ENCODE measurements at places on chromosomes 16 and 17.
A peak's percentile ranks its signal among the peaks of the same experiment; 100 is the strongest.

DNA sequence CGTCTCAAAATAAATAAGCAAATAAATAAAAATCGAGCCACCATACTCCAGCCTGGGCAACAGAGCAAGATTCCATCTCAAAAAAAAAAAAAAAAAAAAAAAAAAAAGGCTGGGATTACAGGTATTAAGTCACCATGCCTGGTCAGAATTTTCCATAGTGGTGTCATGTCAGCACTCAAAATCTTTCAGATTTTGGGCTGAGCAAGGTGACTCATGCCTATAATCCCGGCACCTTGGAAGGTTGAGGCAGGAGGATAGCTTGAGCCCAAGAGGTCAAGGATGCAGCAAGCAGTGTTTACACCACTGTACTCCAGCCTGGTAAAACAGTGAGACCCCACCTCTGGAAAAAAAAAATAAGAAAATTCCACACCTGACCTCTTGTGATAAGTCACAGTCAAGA lies 52.2 kb downstream of the FBXL20 start:
- DNase-seq, result no peak

GRCh38 chr17:7056386-7056785 lies 12.5 kb upstream of the SLC16A11 start:
- DNase-seq, result no peak

DNA sequence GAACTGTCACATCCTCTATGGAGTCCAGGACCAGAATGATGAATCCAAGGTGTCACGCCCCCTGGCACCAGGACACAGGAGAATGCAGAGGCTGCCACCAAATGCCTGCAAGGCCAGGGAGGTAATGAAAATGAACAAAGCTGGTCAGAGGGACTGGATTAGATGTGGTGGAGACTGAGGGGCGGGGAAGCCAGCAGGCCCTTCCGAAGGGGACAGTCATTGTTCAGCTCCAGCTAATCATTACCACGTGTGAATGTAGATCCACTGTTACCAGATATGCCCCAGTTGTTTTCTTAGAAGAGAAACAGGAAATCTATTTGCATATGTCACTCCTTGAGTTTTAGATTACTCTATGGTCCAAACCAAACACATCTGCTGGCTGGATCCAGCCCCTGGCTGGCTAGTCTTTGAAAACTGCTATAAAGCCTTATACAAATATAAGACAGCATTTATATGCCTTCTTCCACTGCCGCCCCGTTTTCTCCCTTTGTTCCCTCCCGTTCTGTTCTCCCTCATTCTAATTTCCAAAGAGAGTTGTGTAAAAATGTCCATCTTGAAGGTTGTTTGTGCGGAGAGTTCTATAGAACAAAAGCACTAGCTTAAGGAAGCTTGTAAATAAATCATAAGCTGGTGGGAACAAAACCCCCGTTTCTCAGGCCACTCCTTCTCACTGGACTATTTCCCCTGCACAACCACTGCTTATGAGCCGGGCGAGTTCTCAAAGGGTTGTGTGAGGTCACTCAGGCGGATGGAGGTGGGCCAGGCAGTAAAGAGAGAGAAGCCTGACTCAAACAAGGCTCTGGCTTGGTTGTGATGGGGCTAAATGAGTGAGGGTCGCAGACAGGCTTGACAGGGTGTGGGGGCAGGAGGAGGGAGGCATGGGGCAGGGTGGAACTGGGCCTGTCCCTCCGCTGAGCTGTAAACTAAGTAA lies 14.2 kb downstream of the CRYM start:
- no peak for DNase-seq

DNA sequence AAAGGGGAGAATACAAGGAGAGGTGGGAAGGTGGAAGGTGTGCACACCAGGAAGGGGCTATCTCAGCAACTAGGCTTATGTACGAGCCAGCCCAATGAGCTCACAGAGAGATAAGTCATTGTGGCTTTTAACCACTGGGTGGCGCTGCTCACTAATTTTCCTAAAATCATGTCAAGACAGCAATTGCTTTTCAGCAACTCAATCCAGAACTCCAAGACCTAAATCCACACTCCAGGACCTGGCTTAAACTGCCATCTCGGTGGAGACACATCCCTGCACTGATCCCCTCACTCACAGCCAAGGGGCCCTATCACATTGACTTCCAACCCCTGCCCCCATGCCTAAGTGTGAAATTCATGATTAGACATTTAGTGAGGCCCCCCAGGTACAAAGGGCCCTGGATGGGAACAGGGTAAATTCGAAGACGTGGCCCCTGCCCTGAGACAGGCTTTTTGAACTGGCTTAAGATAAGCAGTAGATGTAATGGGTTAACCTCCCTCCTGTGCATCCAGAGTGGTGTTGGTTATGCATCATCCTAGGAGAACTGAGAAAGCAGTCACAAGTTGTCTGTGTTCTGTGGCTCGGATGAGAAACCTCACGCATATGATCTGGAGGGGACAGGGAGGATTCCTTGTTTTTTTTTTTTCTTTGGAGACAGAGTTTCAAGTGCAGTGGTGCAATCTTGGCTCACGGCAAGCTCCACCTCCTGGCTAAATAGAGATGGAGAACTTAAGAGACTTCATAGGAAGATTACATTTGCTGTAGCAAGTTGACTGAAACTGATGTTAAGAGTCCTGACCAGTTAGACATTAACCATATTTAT lies 11.5 kb downstream of the CCL16 start:
- DNase-seq, result peak; percentile 39

GRCh38 chr17:412211-413015 lies 59.8 kb upstream of the RPH3AL start:
- no peak for DNase-seq

GRCh38 chr16:89907055-89907814 lies 11.4 kb upstream of the MC1R start:
- no peak for DNase-seq

DNA sequence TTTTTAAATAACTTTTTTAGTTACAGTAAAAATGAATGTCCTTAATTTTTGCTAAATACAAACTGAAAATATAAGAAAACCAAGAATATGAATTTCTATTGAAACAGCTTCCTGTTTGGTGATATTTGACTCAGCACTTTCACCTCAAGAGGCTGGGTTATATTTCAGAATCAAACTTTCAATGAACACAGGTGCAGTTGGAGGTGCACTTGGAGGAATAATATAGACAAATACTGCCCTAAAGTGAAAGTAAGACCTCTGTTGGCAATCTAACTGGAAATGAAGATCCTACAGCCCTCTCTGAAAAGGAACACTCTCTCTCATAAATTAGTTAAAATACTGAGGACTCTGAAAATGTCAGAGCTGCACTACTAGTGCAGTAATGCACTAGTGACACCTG lies 106.2 kb downstream of the BRIP1 start:
- no peak for DNase-seq

GRCh38 chr16:13150181-13150885 lies 248.9 kb downstream of the SHISA9 start:
- no peak for DNase-seq

GRCh38 chr16:53837426-53837825 lies 133.5 kb downstream of the FTO start:
- no peak for DNase-seq

- no peak for DNase-seq
Measured at GRCh38 chr16:53881371-53881770, 177.4 kb downstream of the FTO start.

- DNase-seq, result no peak
Measured at GRCh38 chr17:75980188-75981018, 1.4 kb downstream of the TEN1 start.

DNA sequence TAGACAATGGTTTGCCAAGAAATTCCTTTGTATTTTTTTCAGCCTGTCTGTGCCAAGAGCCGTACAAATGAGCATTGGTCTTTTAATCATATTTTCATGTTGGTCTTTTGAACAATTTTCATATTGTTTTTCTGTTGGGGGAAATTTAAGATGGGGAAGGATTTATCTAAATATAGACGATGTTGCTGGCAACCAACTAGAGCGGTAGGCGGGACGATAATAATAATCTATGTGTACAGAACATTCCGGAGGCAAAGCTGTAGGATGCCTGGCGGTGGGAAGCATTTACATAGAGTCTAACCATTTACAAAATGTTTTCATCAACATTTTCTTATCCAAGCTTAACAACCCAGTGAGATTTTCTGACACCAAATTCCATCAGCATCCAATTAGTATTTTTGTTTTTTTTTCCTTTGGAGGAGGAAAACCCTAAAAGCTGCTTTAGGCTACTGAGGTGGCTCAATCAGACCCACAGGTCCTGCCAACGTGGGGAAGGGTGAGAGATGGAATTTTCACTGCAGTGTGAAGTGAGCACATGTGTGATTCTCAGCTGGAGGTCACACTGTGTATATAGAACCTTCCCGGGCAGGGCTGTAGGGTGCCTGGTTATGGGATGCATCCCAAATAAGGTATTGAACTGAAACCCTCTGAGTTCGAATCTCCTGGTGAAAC lies 11.7 kb upstream of the SEC14L1 start:
- no peak for DNase-seq

GRCh38 chr17:63178530-63178929 lies 212.5 kb downstream of the TANC2 start:
- DNase-seq, result no peak

DNA sequence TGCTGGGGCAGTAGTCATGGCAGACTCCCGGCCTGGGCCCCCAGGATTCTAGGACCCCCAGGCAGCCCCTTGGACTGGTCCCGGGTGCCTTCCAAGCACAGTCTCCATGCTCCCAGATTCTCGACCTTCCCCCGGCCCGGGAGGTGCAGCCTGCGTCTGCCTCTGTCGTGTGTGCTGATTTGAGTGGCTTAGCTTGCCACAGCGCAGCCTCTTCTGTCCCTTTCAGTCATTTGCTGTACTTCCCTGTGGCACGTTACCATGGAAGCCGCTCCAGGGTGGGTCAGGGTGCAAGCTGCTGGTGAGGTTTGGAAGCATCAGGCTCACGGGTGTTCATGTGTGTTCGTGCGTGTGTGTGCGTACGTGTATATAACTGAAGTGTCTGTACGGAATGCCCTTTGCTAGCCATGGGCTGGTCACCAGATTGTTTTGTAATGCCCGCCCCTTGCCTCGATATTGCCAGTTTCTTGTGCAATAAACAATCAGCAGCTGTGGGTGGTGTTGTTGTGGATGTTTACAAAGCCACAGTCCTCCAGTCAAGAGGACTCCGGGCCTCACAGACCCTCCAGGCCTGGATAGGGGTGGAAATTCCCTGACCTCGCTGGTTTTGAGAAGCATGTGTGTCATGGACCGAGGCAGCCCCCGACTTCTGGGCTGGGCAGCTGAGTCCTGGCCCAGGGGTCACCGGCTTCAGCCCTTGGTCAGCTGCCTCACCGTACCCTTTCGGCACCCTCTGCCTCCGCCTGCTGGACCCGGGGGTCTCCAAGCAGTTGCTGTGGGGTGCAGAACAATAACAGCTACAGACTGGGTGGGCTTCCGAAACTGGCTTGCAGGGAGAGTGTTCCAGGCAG lies 9.7 kb upstream of the CLEC18A start:
- DNase-seq, result no peak

GRCh38 chr16:86088287-86088686 lies 189.3 kb downstream of the IRF8 start:
- DNase-seq, result no peak

DNA sequence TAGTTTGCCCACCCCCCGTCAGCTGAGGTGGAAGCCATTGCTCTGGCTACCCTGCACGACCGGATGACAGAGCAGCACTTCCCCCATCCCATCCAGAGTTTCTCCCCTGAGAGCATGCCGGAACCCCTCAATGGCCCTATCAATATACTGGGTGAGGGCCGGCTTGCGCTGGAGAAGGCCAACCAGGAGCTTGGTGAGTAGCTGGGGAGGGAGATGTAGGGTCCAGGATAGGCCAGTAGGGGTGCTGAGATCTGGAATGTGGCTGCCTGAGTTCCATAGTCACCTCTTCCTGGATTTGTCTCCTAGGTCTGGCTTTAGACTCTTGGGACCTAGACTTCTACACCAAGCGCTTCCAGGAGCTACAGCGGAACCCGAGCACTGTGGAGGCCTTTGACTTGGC lies 6.4 kb downstream of the PFAS start:
- DNase-seq, result no peak

DNA sequence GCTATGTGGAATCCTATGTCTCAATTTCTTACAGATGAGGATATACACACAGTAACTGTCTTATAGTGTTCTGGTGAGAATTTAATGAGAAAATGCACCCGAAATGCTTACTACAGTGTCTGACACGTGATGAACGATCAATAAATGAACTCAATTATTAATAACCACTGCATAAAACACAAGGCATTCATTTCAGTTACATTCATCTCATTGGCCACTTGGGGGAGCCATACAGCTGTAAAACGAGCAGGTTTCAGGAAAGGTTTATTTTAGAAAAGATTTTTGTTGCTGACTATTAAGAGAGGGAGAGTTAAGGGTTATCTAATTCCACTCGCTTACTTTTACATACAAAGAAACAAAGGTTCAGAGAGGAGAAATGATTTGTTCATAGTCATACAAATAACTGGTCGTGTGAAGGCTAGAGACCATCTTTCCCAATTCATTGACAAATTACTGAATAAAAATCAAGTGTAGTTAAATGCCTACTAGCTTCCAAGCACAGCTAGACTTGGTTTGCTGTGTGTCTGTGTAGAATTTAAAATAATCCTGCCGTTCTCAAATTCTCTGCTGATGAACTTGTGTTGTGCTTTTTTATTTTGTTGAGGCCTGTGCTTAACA lies 160.1 kb downstream of the MAP2K4 start:
- no peak for DNase-seq

DNA sequence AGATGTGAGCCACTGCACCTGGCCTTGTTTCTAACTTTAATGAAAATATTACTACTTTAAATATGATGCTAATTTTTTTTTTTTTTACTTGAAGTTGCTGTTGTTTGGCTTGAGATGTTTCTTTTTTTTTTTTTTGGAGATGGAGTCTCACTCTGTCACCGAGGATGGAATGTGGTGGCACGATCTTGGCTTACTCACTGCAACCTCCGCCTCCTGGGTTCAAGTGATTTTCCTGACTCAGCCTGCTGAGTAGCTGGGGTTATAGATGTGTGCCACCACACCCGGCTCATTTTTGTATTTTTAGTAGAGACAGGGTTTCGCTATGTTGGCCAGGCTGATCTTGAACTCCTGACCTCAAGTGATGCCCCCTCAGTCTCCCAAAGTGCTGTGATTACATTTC lies 23.6 kb downstream of the IGSF6 start:
- no peak for DNase-seq

DNA sequence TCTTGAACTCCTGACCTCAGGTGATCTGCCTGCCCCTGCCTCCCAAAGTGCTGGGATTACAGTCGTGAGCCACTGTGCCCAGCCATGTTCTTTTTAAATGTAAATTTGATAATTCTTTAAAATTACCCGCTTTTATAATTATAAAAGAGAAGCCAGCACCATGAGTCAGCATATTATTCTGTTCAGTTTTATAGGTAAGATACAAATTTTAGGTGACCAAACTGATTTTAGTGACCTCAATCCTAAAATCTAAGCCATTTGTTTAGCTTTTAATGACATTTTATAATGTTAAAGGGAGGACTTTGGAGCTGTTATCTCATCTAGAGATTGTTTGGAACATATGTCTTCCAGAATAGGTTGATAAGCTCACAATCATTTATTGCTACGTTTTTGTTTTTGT lies 20.8 kb upstream of the PPM1E start:
- DNase-seq, result no peak
